ENCODE measurements at places on chromosomes 1 and 21.

GRCh38 chr1:239212811-239213220, 173.6 kb upstream of the CHRM3 start:
- DNase-seq, result no peak

DNA sequence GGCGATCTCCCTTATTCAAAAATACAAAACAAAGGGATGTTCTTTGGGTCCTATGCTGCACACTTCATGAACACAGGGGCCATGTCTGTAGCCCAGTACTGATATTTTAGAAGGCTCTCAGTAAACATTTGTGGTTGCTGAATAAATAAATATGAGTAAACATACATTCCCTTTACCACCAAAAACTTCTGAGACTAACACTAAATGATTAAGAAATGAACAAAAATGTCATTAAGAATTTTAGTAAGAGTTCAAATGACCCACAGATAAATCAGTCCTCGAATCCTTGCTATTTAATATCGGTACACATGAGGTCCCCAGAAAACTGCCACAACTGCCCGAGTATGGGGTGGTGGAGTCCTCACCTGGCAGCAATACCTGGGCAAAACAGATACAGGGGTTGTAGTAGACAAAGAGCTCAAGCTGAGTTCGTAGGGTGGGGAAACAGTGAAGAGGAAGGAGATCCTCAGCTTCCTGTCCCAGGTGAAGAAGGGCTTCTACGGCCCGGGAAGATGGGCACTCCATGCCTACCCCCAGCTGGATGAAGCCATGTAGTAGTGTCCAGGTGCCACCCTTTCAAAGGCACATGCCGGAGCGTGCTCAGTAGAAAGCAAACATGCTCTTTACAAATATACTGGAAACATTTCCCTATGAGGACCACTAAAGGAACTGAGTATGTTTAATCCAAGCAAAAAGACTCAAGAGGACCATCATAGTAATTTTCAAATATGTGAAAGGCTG, 72.6 kb upstream of the ARHGAP29 start:
- DNase-seq, result no peak

DNA sequence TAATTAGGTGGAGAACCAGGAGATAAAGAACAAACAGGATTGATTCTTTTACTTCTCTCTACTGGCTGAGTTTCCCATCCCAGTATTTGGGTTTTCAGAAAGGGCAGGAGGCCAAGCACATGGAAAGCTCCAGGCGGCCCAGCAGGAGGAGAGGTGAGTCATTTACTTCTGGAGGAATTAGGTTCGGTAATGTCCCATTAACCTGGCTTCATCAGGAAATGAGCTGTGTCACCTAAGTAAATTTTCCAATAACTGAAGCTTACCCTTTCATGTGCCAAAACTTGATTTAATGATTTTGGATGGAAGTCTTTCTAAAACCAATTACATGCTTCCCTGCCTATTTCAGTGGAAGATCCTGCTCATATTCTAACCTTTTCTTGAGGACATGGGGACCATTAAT, 257.6 kb upstream of the USP24 start:
- peak; percentile 6 for DNase-seq

- no peak for DNase-seq
Measured at GRCh38 chr1:1167398-1167821, 6.3 kb upstream of the TTLL10 start.

GRCh38 chr1:197178998-197179397, 32.5 kb upstream of the ASPM start:
- peak; percentile 43 for DNase-seq

DNA sequence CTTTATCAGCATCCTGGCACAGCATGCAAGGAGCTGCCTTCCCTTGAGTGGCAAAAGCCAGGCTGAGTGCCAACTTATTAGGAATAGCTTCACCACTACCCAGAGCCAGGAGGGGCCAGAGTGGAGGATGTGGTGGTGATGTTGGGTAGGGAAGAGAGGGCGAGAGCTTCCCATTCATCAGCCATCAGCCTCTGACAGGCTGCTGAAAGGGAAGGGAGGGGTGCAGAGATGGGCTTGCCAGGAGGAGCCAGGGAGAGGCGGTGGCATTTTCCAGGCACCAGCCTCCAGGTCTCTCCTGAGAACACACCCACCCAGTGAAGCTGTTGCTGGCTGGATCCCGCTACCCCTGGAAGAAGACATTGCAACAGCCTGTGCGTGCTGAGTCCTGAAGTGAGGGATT, 168.5 kb downstream of the ACTL8 start:
- DNase-seq, result no peak

GRCh38 chr21:22277341-22277740, 1279.1 kb downstream of the NCAM2 start:
- DNase-seq, result no peak

GRCh38 chr21:16554503-16554902, 824.7 kb downstream of the USP25 start:
- no peak for DNase-seq

- no peak for DNase-seq
Measured at GRCh38 chr1:201570181-201570885, 31.4 kb downstream of the NAV1 start.

GRCh38 chr1:10787286-10787685, 9.2 kb downstream of the CASZ1 start:
- DNase-seq, result no peak

- no peak for DNase-seq
Measured at GRCh38 chr1:184724843-184725242, 29.8 kb downstream of the EDEM3 start.

GRCh38 chr21:35476621-35477395, 427.7 kb upstream of the RUNX1 start:
- peak; percentile 51 for DNase-seq

Measured in myocyte (in vitro differentiated cells).